Activated gamma-delta T cell treated with Interleukin-2 at 50 U/mL for 16 hours (primary cell): ENCODE measurements at places on chromosomes 1 and 21.

DNA sequence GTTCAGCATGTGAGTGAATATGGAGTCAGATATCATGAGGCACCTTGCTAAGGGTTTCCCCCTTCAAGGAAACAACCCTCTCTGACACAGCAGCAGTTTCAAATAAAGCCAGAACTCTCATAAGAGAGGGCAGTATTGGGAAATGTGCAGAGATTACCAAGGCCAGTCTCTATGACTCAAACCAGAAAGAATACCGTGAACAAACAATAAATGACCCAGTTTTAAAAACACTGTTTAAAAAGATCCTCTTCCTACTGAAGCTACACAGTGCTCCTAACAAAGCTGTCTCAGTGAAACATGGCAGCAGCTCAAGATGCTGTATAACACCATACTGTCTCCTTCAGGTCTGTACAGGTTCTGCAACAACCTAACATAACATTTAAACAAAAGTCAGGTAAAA, 102.6 kb downstream of the KIAA0319L start:
- no peak for DNase-seq

GRCh38 chr1:31535561-31535960, 40.8 kb upstream of the TINAGL1 start:
- no peak for DNase-seq

- no peak for DNase-seq
These were observed 63.4 kb downstream of the USP1 start for GRCh38 chr1:62500210-62500609.

DNA sequence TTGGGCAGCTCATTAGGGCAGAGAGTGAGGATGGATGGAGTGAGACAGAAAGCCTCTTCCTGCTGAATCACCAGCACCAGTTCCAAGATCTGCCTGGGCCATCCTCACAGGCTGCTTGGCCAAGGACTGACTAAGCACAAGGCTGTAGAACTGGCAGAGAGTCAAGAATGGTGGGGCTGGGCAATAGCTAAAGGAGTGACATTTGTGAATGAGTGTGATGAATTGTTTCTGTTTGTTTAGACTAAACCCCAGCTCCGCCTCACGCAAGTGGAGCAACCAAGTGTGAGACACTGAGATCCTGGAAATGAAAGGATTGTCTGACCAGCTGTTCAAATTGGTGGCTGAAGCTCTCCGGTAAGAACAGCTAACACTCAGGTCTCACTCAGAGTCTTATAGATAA, 38.6 kb downstream of the BRINP2 start:
- no peak for DNase-seq

DNA sequence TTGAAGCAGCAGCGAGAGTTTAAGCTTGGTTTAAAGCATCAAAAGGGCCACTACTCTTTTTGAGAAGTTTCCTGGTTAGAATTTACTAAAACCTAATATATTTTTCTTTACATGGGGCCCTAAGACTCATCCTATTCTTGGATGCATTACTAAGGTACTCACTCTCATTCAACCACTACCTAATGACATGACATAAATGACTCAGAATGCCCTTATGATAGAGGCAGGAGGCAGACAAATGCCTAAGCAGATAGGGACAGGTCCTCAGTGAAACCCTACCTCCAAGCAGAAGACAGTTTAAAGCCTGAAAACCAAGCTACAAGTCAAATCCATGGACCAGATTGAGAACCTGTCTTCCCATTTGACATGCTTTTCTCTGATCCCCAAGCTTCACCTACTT, 34.3 kb upstream of the SLC35A3 start:
- no peak for DNase-seq

DNA sequence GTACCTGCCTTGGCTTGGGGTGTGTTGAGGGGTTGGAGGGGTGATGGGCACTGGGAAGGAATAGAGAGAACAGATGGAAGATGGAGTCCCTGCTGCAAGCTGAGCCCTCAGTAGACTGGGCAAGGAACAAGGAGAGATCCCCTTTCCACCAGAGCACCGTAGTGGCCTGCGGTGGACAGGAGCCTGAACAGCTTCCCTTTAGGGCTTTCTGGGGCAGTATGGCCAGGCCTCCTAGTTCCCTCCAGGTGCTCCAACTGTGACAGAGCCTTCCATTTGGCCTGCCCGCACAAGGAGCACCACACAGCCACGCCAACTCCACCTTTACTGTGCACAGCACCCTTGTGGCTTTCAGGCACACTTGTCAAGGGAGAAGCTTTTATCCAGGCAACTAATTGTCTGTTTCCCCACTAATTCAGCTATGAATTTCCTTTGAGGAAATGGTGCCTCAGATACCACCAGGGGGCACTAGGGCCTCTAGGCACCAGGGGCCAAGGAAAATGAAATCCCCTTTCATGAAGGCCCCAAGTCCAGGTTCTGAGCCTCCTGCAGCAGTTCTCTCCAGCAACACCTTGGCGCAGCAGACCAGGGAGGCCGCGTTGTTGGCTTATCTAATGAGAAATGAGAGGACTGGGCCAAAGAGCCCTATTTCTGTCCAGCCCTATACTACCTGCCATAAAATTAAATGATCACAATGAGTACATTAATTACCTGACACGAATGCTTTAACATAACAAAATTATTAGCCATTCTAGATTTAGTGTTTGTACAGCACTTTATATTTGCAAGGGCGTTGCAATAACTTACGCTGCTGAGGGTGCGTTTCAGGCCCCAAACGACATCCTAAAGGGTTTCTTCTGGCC, 23.1 kb upstream of the ERI3 start:
- DNase-seq = peak; percentile 50

DNA sequence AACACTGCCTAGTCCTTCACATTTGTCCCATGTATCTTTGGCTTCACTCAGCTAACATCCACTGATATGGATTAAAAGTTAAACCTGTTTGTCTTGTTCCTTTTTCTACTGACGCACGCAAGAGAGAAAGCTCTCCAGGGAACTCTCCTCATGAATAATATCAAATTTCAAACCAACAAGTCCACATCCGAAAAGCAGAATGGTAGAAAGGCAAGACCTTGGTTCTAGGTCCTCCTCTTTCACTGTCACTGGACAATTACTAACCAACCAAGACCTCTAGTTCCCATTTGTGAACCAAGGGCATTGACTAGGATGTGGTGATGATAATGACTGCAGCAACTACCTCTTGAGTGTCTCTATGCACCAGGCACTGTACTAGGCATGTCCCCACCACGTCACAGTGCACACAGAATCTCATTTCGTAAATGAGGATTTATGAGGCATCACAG, 8.4 kb downstream of the PLPP3 start:
- DNase-seq = no peak

- DNase-seq = no peak
These were observed 81.8 kb upstream of the KIAA0040 start for GRCh38 chr1:175274368-175274767.
